ENCODE measurements at places on chromosomes 12 and 14. TPM values are rescaled to one million over a fixed set of nuclear protein-coding genes. Genes with fewer than 3 reads are reported as not detected.

GRCh38 chr14:33728010-33728498, 222.8 kb downstream of the EGLN3 start:
- DNase-seq: no peak

DNA sequence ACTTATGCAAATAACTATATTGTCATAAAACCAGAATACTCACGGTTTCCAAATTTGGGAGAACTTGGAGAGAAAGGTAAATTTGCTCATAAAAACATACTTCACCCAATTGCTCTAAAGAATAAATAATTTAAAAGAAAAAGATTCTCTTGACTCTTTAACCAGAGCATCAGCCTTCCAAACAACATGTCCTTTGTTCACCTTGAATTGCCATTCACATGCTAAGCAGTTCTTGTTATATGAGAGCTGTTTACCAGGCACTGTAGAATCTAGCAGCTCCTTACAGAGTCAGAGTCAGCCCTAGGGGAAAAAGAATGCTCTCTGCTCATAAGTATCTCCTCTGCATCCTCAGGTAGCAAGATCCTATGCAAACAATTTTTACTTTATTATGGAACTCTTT, 10.2 kb downstream of the SLCO1A2 start:
- no peak for DNase-seq

DNA sequence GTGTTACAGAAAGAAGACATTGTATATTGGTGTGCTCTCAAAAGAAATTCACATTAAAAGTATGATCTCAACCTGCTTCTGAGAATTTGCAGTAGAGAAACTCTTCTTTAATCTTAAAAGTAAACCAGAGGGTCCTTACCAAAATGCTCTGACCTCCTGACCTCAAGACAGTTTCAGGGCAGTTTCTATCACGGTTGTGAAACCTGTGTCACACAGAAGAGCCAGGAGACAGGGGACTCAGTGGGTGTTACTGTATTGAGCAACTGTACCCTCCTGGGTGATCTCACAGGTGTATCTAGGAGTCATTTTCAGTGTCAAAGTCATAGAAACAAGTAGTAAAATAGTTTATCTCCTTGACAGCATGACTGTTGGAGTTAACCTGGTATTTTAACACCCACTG, 178.0 kb downstream of the GRIP1 start:
- no peak for DNase-seq

DNA sequence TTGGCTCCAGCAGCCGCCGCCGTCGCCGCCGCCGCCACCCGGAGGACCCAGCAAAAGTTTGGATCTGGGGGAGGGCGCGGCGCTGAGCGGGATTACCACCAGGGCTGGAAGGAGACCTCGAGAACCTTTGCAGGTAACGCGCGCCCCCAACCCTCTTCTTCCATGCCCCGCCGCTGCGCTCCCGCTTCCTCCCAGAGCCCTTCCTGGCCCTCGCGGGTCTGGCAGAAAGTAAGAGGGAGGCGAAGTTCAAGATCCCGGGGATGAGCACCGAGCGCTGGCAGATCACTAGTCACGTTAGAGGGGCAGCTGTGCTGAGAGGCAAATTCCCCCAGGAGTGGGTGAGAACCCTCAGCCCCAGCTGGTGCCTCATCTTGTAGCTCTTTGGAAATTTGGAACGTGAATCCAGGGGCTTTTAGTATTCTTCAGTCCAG, 3.9 kb downstream of the FLRT2 start:
- DNase-seq: peak; percentile 18

DNA sequence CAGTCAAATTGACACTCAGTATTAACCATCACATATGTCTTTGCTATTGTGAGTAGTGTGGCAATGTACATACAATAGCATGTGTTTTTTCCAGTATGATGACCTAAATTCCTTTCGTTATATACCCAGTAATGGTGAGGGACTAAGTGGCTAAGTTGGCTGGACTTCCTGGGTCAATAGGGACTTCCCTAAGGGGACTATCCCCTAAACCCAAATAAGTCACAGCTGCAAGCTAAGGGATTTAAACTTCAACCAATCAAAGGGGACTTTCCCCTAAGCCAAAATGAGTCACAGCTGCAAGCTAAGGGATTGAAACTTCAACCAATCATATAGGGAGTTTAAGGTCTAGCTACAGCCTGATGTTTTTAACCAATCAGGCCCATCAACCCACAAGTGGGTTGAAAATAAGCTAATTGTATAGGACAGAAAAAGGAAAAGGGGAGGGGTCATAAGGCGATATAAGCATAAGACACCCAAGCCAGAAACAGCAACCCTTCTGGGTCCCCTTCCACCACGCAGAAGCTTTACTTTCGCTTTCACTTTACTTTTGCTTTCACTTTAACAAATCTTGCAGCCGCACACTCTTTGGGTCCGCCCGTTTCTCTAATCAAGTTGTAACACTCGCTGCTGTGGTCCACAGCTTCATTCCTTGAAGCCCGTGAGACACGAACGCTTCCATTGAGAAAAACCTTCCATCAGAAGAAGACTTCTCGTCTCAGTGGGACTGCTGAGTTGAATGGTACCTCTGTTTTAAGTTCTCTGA, 404.4 kb downstream of the FLRT2 start:
- DNase-seq: peak; percentile 53

GRCh38 chr14:36520601-36521525, 831 bp upstream of the NKX2-1 start:
- DNase-seq: peak; percentile 92

- DNase-seq: no peak
Observed at GRCh38 chr14:66369157-66369697, 116.9 kb upstream of the CCDC196 start.

EFS gene
- total RNA-seq: 0.80 TPM

C14orf93 gene
- total RNA-seq: 7.8 TPM

IAPP gene
- not detected for total RNA-seq

FAM222A gene
- total RNA-seq: 2.4 TPM

CPNE6 gene
- total RNA-seq: not detected
